ENCODE measurements at places on chromosomes 6 and 20. TPM values are rescaled to one million over a fixed set of nuclear protein-coding genes. Genes with fewer than 3 reads are reported as not detected.

DNA sequence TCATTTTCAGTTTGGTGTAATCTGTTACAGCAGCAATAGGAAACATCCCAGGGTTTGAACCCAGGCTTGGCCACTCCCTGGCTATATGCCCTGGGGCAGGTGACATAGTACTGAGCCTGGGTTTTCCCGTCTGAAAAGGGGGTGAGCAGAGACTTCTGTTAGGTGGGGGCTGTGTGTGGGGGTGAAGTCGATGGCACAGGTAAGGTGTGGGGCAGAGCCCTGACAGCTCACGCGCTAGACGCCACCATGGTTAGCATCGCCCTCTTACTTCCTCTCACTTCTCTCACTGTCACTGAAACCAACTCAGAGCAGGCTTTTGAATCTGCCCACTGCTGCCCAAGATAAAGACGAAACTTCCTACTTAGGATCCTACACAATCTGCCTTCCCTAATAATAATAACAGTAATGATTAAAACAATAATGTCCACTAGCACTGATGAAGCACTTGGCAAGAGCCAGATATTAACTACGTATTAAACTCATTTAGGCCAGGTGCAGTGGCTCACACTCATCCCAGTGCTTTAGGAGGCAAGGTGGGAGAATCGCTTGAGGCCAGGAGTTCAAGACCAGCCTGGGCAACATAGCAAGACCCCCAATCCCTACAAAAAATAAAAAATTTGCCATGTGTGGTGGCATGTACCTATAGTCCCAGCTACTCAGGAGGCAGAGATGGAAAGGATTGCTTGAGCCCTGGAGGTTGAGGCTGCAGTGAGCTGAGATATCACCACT is 117.9 kb upstream of the PTPN1 start:
- DNase-seq = no peak

- no peak for DNase-seq
Observed at GRCh38 chr20:18041462-18041861, 16.3 kb downstream of the OVOL2 start.

GRCh38 chr6:439641-440167 is 48.2 kb downstream of the IRF4 start:
- DNase-seq = no peak

DNA sequence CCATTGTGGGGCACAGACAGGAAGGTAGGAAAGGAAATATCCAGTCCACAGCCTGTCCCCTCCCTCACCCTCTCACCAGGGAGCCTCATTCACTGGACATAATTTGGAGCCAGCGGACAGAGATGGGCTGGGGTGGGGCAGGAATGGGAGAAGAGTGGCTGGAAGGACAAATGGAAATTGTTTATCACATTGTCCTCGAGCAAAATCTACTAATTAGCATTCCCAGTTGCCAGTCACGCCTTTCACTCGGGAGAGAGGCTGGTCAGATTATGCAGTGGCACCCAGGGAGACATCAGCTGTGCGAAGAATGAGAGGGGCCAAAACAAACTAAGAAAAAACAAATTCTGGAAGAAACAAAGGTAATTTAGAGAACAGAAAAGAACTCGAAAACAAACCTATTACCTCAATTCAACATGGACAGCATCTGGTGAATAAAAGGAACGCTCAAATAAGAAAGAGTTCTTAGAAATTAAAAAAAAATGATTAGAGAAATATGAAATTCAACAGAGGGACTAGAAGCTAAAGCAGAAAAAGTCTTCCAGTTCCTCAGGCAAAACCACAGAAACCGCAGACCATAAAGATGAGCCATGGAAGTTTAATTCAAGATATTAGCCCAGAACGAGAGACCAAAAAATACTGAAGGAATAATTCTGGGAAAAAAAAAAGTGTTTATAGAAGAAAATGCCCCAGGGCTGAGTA is 108.5 kb upstream of the RALGAPA2 start:
- DNase-seq = no peak

DNA sequence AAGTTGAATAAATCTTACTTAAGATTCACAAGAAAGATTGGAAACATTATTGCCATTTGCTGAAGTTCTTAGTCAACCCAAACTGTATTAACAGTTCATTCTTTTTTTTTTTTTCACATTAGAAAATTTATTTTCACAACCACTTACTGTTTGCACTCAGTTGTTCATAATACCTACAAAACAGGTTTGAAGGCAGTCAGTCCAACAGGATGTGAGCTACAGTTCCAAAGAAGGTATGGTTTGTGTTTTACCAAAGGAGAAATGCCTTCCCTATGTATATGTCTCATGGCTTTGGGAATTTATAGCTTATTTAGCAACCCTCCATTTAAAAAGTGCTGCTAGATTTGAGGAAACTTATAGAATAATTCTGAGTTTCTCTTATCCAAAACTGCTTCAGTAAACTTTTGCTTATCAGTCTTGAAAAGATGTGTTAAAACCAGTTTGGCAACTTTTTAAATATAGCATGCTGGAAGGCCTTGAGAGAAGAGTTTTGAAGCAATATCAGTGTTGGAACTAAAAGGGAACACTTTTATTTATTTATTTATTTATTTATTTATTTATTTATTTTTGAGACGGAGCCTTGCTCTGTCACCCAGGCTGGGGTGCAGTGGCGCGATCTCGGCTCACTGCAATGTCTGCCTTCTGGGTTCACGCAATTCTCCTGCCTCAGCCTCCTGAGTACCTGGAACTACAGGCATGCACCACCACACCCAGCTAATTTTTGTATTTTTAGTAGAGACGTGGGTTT is 46.8 kb upstream of the RREB1 start:
- DNase-seq = no peak

DNA sequence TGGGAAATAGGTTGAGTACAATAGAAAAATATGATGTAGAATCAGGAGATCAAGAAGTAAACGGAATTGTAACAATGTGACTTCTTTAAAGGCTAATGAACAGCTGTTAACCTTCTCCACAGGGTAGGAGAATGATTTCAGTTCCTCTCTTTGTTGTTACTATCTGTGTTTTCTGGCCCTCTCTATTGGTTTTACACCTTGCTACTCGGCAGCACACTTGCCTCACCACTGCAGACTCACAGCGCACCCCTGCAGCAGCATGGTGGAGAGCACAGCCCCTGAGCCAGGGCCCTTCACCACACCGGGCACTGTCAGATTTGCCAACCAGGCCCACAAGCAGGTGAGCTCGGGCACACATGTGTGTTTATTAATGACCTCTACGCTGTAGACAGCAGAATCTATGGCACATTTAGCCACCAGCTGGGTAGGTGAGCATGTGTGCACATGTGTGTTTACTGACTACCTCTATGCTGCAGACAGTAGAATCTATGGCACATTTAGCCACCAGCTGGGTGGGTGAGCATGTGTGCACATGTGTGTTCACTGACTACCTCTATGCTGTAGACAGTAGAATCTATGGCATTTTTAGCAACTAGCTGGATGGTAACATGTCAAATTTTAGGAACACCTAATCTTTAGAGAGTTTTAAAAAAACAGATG is 16.8 kb downstream of the SFT2D1 start:
- DNase-seq = no peak

Gene SYCP2
- 1.9 TPM for total RNA-seq

Gene KCNQ5
- total RNA-seq = 1.3 TPM

Gene ERVFRD-1
- 0.55 TPM for total RNA-seq

Gene CCDC170
- 0.55 TPM for total RNA-seq

Gene RUNX2
- 4.6 TPM for total RNA-seq

Measured in upper lobe of right lung (tissue), 1 donor.